Stimulated activated CD4-positive, alpha-beta T cell treated with anti-CD3 and anti-CD28 coated beads, Interleukin-15, amount 100 ng/mL, for 1 hour (primary cell): ENCODE measurements at places on chromosomes 2 and 18.

DNA sequence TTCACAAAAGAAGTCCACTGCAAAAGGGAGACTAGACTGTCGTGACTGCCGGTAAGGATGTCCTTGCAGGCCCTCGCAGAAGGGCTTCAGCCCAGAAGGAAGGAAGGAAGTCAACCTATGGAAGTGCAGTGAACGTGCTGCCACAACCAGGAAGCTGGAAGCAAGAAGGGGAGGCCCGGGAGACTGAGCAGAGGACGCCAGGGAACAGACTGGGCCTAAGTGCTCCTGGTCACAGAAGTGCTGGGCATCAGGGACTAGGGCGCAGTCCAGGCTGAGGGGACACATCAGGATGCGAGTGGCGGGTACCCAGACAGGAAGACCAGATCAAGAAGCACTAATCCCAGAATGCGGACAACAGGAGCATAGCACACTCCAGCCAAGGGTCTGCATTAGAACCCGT, 78.8 kb downstream of the PIEZO2 start:
- no peak for DNase-seq

DNA sequence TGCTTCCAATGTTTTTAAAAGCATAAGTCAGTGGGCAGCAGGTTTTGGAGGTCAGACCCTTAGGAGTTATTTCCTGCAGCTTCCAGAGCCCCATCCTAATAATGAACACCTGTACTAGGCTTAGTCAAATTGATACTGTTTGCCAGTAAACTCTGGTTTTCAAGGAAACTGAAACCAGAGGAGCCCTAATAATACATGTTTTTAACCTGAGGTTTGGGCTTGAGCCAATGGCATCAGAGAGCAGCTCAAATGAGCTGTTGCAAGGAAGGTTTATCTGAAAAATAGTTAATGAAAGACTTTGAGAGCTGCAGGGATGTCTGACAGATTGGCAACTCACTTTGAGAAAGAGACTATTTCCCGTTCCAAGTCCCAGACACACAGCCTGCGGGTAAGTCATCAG, 54.6 kb downstream of the DCC start:
- no peak for DNase-seq

DNA sequence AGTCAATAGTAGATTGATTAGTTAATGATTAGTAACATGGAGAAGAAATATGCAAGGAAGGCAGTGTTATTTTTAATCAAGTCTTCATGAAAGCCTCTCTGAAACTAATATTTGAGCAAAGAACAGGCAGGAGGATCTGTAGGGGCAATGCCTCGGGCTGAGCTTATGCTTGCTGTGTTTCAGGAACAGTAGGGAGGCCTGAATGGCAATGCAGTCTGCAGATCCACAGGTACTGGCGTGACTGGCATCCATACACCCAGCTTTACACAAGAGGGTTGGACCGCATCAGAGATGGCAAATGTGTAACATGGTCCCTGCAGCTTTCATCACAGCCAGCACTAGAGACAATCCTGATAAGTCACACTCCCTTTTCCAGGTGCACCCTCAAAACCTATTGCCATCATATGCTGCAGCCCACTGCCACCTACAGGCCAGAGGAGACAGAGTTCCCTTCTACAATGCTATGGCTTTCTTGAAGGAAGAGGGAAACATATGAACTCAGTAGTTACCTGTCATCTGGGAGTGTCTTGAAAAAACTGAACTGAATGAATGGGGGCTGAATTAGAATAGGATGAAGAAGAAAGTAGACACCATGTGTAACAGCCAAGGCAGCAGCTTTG, 582.4 kb upstream of the RAB6C start:
- DNase-seq = no peak

GRCh38 chr2:24233321-24233720, 58.5 kb downstream of the FAM228A start:
- no peak for DNase-seq

DNA sequence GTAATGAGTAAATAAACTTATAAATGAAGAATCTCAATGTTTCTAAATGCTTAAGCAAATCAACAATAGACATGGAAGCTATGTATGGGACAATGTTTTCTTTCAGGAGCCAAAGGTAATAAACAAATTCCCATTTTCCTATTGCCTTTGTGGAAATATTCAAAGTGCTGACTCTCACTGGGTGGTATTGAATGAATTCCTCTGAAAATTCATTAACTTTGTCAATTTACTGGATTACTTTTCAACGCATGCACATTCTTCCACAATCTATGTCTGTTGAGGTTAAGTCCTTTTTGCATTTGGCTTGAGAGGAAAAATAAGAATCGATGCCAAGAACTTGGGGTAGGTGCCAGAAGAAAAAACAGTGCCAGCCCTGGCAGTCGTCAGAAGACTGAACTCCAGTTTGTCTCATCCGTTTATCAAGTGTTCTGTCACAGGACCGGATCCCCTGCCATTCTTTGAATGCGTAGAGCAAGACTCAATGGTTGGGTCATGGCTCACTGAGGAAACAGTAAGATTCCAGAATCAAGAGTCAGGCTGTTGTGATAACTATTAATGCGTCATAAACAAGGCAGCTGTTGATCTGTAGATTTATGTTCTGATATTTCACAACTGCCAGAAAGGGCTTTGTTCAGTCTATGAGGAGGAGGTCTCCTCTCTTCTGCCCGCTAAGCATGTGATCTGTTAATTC, 133.3 kb downstream of the GFPT1 start:
- DNase-seq = no peak

DNA sequence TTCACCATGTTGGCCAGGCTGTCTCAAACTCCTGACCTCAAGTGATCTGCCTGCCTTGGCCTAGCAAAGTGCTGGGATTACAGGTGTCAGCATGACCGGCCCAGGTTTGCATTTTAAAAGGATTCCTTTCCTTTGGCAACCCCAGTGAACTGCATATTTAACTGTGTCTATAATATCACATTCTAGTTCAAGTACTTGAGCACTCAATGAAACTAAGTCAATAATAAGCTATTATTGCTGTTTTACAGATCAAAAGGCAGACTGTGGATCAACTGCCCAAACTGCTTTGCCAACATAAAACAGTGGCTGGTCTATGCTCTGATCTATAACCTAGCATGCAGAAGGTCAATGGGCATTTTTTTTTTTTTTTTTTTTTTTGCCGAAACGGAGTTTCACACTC, 144.5 kb downstream of the USP34 start:
- no peak for DNase-seq

- no peak for DNase-seq
These were observed 775 bp downstream of the SNED1 start for GRCh38 chr2:240998995-240999791.

- DNase-seq = no peak
These were observed 226.8 kb upstream of the RAB6C start for GRCh38 chr2:129752686-129753085.

- DNase-seq = no peak
These were observed 49.1 kb upstream of the PIK3C3 start for GRCh38 chr18:41905786-41906527.

- no peak for DNase-seq
These were observed 91.5 kb downstream of the LTBP1 start for GRCh38 chr2:33038230-33038629.

DNA sequence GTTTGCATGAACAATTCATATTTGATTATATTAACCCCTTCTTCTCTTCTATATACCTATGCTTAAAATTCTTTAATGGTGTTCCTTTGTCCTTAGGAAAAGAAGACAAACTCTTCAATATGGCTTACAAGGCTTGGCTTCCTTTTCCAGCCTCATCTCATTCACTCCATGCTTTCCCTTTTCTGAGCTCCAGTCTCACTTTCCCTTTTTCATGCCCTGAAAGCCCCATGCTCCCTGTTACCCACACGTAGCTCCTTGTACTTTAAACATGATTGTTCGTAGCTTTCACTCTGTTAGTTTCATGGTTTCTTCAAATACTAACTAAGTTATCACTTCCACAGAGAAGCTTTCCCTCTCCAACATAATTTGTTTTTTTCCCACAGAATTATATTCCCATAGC, 161.3 kb downstream of the UBE2E3 start:
- DNase-seq = no peak

GRCh38 chr2:20617892-20618467, 32.9 kb downstream of the HS1BP3 start:
- DNase-seq = no peak

DNA sequence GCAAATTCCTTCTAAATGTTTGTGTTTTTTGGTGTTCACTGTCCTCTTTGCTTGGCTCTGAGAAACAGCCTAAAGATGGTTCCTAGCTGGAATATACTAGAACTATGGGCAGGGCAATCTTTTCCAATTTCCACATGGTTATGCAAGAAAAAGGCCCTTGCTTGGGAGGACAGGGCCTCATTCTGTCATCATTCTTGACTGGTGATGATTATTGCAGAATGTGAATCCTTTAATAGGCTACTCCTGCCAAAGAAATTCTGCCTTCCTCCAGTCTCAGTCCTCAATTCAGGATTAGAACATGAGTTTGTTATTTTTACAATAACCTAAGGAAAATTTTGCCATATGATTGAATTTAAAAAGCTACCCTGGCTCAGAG, 218.7 kb downstream of the HNMT start:
- DNase-seq = no peak

DNA sequence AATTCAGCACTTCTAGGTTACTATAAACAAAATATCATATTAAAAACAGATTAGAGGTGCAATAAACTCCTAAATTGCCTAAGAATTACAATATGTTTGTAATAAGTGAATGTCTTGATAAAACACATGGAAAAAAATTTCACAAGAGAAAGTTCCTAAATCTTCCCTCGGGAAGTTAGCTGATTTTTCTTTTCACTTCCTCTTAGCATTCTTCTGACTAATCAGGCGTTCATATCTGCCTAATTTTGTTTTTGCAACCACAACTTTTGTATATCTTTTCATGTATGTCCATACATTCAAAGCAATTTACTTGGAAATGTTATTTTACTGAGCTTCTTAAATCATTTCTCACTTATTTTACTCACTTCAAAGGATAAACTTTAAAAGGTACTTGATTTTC, 88.5 kb downstream of the RTTN start:
- DNase-seq = no peak

DNA sequence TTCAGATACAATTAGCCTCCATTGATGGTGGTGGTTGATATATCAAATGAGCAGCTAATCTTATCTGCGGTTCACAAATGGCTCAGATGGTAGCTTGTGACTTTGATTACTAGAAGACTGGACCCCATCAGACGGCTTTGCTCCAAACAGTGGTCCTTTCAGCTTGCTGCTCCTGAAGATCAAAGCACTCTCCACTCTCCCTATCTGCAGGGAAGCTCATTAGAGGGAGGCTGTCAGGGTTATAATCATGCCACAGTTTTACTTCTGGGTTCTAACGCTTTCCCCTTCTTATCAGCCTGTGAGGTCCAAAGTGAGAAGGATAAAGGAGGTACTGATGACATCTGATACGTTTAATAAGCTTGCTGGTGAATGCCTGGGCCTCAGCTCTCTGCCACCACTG, 247.1 kb upstream of the NT5C1B start:
- DNase-seq = no peak

DNA sequence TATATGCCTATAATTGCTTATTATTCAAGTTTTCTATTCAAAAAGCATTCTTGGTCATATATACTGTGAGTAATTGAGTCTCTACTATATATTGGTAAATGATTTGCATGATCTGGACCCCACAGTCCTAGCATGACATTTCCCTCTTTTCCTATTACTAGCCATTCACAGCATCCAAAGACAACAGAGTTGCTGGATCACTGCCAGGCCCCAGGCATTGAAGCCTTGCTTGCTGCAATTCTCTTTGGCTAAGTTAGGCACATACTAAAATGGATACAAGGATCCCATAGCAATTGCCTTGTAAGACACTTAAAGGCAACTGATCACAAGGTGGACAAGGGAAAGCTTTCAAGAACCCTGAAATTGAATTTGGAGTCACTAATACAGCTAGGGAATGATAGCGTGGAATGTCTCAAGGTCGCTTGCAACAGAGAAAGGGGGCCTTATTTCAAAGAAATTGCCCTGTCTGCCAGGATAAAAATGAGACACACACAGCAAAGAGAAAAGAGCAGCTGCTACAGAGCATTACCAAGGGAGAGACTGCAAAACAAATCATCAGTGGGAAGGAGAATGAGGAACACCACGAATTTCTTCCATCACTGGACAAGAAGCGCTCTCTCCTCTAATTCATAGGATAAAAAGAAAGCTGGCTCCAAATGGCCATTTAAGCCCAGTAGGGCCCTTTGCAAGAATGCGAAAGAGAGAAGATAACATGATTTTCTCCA, 77.1 kb upstream of the EPHA4 start:
- no peak for DNase-seq

- DNase-seq = no peak
These were observed 136.7 kb upstream of the CXCR4 start for GRCh38 chr2:136254681-136255080.

DNA sequence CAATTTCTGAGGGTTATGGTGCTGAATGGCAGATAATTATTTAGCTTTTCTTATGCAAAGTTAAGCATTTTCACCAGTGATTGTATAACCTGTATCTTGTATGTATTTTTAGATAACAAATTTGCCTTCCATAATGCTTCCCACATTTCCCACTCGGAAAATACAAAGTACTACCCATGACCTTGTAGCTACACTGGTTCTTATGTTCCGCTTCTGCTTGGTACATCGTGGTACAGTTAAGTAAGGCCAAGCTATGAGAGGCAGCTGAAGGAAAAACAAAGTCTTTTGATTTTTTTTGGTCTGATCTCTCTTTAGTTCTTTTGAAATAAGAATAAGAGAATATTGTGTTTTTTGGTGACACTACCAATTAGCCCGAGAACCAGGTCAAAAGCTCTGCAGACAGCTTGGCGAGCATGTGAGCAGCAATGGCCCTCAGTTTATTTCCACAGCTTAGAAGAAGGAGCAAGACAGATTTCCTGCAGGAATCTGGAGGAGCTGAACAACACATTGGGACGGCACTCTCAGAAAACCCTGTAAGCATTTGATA, 26.8 kb downstream of the SH3YL1 start:
- no peak for DNase-seq

- DNase-seq = no peak
These were observed 98.1 kb upstream of the CSRNP3 start for GRCh38 chr2:165371356-165371755.
